Stimulated activated CD8-positive, alpha-beta memory T cell treated with anti-CD3 and anti-CD28 coated beads, Interleukin-4, amount 100 ng/mL, for 4 hours (primary cell): ENCODE measurements at places on chromosomes 6 and 20.
A peak's percentile ranks its signal among the peaks of the same experiment; 100 is the strongest.

DNA sequence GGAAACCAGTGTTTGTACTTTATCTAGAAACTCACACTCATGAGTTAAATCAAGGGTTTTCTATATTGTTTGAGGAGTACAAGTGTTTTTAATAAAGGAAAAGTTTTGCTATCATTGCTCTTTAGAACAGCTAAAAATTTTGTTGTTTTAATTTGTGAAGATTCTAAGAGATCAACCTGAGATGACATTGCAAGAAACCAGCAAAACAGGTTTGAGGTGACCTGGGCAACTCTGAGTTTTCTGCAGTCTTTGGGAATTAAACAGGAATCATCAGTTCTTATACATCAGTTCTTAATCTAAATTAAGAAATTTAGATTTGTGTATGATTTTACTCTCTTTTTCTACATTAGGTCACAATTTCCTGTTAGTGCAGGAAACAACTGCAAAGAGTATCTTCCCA is 114.5 kb downstream of the JAG1 start:
- no peak for DNase-seq

DNA sequence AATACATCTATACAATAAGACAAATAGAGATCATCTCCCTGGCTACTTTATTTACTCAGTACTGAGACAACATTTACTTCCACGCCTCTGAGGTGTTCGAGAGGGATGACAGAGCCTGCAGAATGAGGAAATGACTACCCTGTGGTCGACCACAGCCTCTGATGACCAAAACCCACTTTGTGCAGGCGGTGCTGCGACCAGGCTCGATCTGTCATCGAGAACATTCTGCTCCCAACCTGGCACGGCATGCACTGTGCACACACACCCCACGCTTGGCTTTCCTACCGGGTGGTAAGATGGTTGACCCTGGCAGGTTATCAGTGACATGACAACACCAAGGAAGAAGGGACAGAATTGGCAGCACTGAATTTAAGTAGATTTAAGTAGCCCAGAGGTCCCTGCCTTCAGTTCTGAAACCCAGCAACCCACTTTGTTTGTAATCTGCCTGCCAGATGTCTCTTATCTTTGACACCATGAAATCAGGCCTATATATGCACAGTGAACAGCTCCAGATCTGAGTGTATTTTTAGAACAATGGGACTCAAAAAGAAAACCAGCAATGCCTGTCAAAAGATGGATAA is 42.6 kb downstream of the TTI1 start:
- DNase-seq = peak; percentile 8

GRCh38 chr6:170039156-170040114 is 251.4 kb downstream of the DLL1 start:
- no peak for DNase-seq

GRCh38 chr6:82076916-82077315 is 170.6 kb downstream of the IBTK start:
- no peak for DNase-seq

- no peak for DNase-seq
Observed at GRCh38 chr6:5782783-5783547, 223.8 kb downstream of the NRN1 start.

DNA sequence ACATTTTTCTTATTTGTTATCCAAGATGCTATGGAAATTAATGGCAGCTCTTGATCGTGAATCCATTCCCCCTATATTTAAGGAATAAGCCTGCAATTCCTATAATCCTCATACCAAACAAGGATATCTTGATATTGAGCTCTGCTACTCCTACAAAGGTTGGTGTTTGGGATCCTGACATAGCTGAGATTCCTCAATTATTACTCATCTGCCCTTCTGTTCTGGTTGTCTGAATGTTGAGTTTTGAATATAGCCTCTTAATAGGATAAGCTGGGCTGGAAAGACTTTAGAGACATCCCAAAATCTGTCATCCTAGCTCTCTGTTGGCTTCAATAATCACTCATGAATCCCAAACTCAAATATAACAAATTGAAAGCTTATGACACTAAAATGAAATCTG is 49.9 kb downstream of the CLIC5 start:
- no peak for DNase-seq

- DNase-seq = no peak
Observed at GRCh38 chr6:168582571-168582981, 141.6 kb downstream of the SMOC2 start.

GRCh38 chr6:105985816-105986632 is 100.1 kb upstream of the PRDM1 start:
- no peak for DNase-seq

- no peak for DNase-seq
Observed at GRCh38 chr6:5302220-5302946, 41.1 kb downstream of the FARS2 start.

DNA sequence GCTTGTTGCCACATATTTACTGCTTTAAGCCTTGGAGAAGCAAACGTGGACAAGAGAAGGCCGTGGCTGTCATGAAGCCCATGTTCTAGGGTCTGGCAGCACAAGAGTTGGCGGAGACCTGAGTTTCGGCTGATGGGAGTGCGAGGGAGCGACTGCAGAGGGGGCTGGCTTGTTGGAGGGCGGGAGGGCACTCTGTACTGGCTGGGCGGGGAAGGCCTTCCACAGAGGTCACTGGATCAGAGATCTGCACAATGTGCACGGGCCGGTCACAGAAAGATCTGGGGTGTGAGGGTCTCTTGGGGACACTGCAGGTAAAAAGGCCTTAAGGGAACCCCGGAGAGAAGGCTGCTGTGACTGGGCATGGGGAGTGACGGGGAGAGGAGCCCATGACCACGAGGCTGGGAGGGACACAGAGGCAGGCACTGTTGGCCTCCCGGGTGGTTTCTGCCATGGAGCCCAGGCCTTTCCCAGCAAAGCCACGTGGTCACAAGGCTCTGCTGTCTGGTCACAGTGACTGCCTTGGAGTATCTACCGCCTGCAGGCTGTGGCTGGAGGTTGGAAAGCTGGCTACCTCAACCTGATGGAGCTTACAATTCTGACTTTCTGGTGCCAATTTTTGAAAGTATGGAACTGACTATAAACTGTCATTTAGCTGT is 23.8 kb downstream of the FOXC1 start:
- DNase-seq = no peak

DNA sequence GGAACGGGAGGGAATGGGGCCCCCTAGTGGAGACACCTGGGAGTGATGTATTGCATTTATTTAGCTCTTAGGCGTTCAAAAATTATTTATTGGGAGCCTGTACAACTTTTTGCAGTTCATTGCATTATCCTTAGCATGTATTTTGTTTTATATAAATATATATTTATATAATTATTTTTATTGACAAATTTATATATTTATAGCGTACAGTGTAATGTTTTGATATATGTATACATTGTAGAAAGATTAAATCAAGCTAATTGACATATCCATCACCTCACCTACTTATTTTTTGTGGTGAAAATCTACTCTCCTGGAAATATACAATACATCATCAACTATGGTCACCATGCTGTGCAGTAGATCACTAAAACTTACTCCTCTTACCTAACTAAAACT is 975 bp downstream of the SIRT5 start:
- no peak for DNase-seq

- no peak for DNase-seq
Observed at GRCh38 chr6:159654483-159655098, 38.5 kb downstream of the SOD2 start.

DNA sequence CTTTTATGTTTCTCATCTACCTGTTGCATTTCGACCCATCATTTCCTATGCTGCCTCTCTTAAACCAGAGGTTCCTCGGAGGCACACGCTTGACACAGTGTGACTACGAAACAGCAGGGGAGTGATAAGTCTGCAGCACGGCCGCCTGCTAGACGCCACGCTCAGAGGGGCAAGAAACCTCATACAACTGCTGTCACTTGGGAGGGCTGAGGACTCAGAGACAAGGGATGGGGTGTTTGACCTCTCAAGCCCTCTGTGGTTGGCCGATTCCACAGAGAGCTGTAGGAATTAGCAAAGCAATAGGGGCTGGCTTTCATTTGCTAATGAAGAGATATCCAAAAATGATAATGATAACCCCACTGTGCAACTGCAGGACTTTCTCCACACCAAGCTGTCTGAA is 372.5 kb downstream of the ZFAND3 start:
- no peak for DNase-seq

DNA sequence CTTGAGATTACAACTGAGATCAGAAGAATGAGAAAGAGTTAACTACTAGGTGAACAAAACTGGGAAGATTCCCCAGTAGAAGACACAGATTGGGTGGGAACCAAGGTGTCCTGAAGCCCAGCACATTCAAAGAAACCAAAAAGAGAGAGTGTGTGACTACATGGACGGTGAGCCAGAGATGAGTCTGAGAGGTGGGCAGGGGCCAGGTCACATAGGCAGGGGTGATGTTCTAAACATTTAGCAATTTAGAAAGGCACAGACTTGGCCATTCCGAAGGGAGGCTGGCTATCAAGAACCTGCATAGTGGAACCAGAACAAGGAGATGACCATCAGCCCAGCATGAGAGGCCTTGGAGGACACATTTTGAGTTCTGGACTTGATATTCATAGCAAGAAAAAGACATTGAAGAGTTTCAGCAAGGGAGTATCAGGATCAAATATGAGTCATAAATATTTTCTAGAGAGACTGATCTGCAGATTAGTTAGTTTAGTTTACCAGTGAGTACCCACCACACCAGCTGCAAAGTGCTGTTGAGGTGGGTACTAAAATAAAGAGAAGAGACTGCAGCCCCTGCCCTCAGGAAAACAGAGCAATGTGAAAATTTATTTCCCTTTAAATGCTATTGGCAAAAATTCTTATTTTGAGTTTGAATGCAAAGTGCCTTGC is 340.5 kb upstream of the PRDM1 start:
- no peak for DNase-seq

DNA sequence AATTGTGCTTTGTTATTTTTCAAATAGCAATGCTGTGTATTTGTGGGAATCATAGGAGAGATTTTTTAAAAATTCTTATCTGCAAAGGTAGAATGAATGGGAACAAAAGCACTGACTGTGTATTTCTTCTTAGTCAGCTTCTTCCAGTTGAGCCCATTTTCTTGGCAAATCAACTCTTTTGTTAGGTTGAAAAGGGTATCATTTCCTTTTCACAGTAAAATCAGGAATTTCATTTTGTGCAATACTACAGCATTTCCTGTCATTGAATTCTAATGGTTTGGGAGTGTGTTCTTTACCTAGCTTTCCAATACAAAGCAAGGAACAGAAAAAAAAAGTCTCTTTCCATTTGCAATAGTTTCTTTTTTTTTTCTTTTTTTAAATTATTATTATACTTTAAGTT is 19.0 kb upstream of the EXOC2 start:
- DNase-seq = no peak

DNA sequence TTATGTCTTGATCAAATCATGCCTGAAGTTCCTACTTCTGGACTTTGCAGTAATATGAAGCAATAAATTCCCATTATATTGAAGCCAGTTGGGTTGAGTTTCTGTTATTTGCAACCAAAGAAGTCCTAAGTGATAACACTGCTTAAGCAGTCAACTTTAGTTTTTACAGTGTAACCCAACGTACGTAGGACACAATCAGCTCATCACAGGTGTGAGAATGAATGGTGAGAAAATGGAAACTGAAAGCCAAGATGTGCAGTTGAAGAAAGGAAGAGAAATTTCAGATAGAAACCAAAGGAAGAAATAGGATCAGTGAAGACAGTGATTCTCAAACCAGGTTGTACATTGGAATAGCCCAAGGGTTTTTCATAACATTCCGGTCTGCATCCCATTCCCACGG is 211.4 kb upstream of the ZFP64 start:
- no peak for DNase-seq

DNA sequence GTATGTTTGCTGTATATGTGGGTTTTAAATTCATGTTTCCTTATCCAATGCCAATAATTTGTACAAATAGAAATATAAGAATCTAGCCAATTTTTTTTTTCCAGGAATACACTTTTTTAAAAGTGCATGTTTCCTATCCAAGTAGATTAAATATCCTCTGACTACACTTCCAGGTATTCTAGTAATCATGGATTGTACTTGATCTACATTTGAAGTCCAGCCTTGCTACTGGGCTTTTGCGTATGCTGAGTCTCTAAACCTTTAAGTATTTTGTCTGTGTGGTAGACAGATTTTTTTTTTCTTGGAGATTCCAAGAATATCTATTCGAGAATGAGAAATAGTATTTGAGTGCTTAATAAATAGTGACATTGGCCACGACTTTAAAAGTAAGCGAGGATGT is 188.3 kb downstream of the SASH1 start:
- no peak for DNase-seq
